ENCODE measurements at places on chromosomes 6 and 20.

GRCh38 chr6:166848979-166849748 lies 107.2 kb downstream of the RNASET2 start:
- DNase-seq, result no peak

- no peak for DNase-seq
These were observed 119.5 kb downstream of the SCAF8 start for GRCh38 chr6:154852687-154853086.

GRCh38 chr6:129651291-129651691 lies 58.7 kb downstream of the ARHGAP18 start:
- no peak for DNase-seq

GRCh38 chr20:8983478-8984345 lies 85.2 kb upstream of the PLCB4 start:
- DNase-seq, result no peak

DNA sequence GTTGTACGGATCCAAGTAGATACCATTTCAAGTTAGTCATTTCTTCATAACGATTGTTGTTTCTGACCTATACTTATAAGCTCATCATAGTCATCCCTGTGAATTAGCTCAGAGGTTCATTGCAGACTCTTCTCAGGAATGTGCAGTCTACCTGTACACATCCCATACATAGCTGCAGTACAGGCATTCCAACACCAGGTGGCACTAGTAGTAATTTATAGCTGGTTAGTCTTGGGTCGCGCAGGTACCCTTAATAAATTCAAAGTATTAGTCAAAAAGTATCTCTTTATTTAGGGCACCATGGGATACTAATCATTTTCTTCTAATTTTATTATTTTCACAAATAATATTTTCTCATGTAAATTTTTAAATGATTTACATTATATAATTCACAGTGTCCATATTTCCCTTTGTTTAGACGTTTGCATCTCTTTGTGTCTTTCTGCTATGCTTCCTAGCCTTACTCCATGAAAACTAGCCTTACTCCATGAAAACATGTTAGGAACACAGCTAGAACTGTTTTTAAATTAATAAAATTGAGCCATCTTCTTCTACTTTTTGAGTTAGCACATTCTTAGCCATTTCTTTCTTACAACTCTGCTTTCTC lies 128.6 kb upstream of the FAM83B start:
- peak; percentile 16 for DNase-seq

DNA sequence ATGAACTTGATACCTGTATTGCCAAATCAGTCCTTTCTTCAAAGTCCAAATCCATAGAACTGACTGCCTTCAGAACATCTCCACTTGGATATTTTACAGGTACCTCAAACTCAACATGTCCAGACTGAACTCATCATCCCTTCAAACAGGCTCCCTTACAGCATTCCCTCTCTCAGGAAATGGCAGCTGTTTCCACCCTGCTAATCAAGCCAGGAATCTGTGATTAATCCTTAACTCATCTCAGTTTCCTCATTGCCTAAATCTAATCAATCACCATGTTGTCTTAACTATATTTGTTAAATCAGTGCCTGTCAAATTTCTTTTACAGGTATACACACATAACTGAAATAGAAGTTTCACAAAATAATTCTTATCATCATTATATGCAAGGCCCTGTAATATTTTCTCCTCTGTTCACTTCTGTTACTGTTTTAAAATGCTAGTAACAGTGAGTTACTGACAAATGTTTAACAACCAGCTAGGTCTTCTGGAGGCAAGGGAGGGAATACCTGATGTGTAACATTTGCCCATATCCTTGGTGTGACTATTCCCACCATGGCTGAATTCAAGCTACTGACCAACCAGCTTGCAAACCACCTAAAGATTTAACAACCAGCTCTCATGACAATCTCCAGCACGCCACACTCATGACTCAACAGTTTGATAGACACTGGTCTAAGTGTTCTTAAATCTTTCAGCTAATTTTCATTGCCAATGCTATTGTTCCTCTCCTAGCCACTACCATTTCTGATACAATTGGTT lies 124.9 kb downstream of the ADAT2 start:
- no peak for DNase-seq

- DNase-seq, result peak; percentile 47
These were observed 207.1 kb downstream of the PREX1 start for GRCh38 chr20:48620507-48621375.

DNA sequence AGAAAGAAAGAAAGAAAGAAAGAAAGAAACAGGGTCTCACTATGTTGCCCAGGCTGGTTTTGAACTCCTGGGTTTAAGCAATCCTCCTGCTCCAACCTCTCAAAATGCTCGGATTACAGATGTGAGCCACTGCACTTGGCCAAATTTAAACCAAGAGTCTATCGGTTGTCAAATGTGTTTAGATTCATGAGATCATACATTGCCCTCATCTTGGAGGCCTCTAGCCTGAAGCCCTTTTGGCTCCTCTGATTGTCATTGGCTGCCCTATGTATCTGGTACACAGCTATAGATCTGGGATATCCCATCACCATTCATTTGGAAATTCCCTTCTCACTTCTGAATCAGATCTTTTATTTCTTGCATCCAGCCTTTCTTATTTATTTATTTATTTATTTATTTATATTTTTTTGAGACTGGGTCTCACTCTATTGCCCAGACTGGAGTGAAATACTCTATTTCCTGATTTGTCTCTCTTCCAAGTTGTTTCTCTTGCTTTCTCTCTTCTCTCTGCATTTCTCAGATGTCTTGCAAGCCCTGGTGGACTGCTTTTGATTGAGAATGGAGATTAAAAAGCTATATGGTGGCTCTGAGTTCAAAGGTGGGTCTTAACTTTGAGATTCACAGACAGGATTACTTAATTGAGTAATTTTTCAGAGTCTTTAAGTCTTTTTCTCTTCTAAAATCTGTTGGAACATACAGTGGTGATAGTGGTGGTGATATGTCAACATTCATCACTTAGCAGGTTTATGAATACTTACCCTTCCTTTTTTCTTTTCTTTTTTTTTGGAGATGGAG lies 121.9 kb downstream of the GJA1 start:
- DNase-seq, result no peak

DNA sequence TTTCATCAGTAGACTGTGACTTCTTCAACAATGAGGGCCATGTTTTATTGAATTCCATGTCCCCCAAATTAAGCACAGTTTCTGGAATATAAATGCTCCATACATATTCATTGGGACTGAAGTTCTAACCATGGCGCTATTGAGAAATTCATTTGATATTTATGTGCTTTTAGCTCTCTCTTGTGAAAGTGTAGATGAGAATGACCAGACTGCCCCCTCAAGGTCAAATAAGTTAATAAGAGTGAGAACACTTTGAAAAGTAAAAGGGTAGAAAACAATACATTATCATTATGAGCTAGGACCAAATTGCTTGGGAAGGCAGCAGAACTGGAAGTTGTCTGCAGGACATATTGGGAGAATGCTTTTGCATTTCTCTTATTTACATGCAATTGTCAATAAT lies 597.9 kb downstream of the EPM2A start:
- DNase-seq, result no peak
